ENCODE measurements at places on chromosomes 2 and 18.
A peak's percentile ranks its signal among the peaks of the same experiment; 100 is the strongest.

DNA sequence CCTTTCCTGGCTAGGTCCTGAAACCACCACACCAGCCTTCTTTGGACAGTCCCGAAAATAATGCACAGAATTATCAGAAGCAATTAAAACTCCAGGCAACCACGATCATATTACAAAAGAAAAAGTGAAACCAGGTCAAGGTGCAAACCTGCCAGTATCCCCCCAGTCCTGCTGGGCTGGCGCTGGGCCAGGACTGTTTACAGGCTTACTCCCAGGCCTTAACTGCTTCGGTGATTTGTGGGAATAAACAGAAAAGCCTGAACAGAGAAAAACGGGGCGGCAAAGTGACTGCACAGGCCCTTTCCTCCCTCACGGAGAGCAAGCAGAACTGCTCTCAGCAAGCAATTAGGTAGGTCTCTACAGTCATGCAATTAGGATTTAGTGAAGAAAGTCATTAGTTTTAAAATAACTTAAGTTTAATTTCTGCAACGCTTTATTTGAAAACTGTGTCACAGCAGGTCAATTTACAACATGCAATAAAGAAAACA lies 1.3 kb downstream of the HDAC4 start:
- DNase-seq = no peak

GRCh38 chr2:160472839-160473251 lies 20.8 kb downstream of the RBMS1 start:
- DNase-seq = peak; percentile 56

DNA sequence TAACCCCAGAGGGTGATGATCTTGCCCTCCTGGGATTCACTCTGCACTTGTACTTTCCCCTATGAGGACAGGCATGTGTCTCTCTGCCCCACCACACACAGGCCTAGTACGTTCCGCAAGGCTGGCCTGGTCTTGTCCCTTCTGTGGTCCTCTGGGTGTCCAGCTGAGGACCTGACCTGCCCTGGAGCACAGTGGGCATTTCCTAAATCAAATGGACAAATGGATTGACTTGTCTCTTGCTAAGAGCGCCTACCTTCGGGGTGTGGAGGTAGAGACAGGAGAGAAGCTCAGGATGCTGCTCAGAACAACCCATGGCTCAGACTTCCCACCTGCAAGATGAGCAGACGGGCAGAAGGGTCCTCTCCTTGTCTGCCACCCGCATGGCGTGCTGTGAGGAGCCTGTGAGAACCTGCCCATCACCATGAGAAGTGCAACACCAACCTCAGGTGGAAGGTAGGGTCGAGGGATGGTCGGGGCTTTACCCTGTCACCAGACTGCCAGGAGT lies 133.6 kb downstream of the MYCN start:
- no peak for DNase-seq

GRCh38 chr2:12552092-12552491 lies 164.6 kb upstream of the TRIB2 start:
- no peak for DNase-seq

- DNase-seq = no peak
Measured at GRCh38 chr2:70321370-70321769, 19.5 kb upstream of the FAM136A start.

DNA sequence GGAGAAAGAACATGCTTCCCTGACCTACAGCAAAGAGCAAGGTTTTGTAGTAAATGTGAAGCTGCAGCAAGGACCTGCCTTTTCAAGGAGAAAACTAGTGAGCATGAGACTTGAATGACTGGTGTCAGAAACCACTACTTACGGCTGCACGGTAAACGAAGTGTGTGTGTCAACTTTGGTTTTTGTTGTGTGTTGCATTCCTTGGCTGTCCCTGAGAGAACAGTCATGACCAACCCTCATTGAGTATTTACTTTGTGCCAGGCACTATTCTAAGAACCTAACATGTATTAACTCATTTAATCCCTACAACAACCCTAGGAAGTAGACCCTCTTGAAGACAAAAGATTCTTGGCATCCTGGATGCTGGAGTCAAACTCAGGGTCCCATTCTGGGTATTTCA lies 22.8 kb downstream of the ACMSD start:
- DNase-seq = no peak

DNA sequence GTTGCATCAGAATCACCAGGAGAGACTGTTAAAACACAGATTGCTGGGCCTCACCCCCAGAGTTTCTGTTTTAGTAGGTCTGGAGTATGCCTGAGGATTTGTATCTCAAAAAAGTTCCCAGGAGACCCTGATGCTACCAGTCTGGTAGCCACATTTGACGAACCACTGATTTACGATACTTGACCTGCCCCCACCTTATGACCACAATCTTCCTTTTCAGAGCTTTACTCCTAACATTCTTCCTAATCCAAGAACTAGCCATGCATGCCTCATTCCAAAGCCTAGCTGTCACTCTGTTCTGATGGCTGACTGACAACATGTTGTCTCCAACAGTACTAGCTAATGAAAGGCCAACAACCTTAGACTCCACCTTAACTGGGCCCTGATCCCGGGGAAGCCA lies 191.4 kb downstream of the MBD2 start:
- no peak for DNase-seq

All from skeletal muscle cell (primary cell).